ENCODE measurements at places on chromosomes 12 and 14.

GRCh38 chr12:98678946-98679610, 34.0 kb downstream of the APAF1 start:
- DNase-seq: no peak

DNA sequence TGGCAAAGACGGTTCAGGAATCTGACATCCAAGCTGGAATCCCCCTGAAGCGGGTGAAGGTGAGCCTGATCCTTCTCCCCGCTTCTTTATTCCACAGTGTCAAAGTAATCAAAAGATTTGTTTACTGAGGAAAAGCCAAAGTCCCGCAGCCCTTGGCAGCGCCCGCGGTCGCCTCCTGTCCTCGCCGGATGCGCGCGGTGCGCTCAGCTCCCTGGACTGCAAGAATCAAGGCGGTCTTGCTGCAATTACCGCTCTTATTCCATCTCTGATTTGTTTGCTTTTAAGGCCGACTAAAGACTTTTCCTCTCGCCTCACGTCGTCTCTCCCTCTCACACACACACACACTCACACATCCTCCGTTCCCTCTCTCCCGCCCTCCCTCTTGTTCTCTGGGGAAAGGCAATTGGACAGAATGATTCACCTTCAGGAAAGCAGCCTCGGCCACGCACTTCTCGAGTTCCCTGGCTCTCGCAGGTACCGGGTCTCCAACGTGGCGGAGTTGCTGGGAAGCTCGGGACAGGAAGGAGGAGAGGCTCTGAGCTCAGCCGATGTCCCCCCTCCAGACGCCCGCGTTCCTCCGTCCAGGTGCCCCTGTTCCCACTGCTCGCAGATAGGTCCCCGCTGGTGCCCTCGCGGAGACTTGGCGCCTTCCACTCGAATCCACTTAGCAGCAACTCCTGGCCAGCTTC, 68.6 kb upstream of the USP15 start:
- DNase-seq: no peak

- no peak for DNase-seq
Measured at GRCh38 chr12:75874441-75874840, 157.1 kb downstream of the PHLDA1 start.

GRCh38 chr12:116644806-116645205, 85.6 kb downstream of the MAP1LC3B2 start:
- DNase-seq: no peak

DNA sequence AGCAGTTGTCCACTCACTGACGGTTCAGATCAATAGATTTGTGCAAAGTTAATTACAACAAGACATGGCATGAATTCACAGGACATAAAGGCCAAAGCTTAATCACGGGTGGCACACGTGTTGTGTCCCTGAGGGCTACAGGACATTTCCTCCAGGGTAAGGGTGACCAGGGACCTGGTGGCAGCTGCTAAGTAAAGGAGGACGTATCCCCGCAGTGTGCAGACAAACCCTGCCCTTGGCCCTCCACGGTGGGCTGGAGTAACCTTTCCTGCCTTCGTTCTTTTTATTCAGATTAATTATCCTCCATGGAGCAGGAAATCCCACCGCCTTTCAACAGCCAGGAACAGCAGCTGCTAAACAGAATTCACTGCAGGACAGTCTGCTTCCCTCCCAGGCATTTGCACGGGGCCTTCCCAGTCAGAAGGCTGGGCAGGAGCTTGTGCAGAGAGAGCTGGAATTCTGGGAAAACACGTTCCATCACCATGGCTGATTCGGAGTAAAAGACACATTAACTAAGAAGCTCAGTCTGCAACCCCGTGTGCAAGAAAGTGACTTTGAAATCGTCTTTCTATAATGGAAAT, 289.9 kb upstream of the SFSWAP start:
- no peak for DNase-seq

DNA sequence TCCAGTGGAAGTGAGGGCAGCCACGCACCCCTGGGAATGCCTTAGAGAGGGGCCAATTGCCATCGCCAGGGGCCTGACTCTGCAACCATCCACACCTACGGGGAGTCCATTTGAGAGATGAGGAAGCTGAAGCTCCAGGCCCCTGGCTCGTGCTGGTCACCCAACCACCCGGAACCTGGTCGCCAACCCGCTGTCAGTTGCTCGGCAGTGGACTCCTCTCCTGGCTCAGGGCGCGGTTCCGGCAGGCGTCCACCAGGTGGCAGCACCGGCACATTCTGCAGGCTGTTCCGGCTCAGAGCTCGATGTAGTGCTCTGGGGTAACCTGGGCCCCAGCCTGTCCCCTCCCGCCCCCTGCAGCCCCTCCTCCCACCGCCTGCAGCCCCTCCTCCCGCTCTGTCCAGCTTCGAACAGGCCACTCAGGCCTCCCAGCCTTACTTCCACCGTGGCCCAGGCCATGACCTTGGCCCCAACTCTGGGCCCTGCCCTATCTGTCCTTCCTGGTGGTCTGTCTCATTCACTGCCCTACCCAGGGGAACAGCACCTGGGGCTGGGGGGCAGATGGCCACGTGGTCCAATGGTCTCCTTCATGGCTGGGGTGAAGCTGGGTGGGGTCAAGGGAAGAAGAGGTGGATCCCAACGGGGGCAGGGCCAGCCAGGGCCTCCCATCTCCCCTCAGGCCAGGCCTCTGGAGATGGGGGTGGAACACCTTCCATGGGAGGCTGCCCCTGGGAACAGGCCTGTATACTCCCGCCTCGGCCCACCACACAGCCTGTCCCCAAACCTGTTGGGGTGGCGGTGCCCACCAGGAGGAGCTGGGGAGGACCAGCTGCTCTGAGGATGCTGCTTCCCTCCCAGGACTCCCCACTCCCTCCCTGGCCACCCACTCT, 15.7 kb downstream of the SIVA1 start:
- peak; percentile 81 for DNase-seq

GRCh38 chr12:64323476-64324225, 66.9 kb downstream of the C12orf56 start:
- DNase-seq: no peak

DNA sequence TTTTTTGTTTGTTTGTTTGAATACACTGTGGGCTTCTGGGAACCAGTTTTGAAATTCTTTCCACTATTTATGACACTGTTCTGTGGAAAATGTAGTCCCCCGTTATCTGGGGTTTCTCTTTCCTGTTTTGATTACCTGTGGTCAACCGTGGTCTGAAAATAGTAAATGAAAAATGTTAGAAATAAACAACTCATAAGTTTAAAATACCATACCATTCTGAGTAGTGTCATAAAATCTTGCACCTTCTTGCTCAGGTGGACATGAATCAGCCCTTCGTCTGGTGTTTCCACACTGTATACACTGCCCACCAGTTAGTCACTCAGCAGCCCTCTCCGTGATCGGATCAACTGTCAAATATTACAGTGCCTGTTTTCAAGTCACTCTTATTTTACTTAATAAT, 5.1 kb upstream of the PAPOLA start:
- DNase-seq: no peak

DNA sequence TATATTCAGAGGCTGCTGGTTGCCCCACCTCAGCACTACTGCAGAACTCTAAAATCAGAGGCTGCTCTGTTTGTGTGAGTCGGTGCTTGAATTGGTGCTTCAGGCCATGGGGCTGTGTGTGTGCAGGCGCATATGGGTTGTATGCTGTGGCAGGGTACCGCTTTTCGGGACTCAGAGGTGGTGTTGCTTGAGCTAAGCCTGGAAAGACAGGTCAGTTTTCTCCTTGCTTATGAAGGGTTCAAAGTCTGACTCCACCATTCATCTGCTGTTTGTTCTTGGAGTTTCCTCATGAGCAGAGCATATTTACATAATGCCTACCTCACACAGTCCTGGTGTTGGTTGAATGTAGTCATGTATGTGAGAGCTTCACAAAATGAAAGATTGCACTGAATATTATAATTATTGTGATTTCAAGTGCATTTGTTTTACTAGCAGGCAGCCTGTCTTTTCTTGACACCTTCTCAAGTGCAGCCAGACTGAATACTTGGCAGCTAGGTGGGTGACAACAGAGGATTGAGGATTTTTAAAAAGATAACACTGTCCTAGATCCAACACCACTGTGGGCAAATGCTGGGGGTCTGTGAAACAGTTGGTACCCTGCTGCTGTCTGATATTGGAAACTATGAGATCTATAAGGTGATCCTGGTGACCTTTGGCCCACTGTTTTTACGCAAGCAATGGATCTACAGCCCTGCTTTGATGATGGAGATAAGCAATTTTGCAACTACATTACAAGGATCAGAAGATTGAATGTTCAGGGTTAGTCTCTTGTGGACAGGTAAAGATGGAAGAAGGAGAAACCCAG, 1.0 kb upstream of the ANG start:
- DNase-seq: no peak

- DNase-seq: peak; percentile 41
Measured at GRCh38 chr12:46770501-46771183, 55.2 kb downstream of the SLC38A4 start.

DNA sequence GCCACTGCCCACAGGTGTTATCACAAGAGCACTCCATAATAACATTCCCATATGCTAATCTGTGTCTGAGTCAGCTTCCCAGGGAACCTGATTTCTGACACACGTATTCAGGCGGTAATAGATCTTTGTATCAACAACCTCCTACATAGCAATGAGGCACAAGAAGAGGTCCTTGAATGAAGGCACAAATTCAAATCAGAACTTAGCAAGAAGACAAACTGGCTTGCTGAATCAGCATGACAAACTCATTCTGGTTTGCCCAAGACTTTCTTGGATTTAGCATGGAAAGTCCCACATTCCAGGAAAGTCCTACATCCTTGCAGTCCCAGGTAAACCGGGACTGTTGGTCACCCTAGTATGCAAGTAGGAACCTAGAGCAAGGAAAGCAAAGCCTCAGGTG, 33.9 kb upstream of the RNU6-7 start:
- no peak for DNase-seq

DNA sequence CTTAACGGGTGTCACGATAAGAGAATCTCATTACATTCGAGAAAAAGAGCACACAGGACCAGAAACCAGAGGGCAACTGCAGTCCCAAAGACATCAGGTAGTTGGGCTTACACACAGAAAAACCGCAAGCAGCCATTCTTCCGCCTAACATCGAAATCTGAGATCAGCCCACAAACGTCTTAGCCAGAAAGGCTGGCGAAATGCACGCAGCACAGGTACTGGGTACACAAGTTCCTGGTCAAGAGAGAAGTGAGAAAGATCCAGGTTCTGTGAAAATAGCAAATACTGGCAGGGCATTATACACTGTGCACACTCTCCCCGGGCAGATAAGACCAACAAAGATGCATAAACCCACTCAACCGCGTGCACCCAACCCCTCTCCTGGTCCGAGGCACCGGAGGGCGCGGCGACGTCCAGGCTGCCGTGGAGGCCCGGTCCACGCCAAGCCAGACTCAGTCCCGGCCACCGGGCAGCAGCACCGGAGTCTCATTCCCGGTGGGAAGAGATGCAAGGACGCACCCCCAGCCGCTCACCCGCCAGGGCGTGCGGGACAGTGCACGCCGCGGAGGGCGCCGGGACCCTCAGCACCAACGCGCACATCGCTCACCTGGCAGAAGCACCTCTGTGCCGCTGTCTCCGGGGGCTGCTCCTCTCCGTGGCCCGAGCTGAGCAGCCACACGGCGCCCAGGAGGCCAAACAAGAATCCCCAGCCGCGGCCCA, 437 bp downstream of the ERO1A start:
- DNase-seq: peak; percentile 45

DNA sequence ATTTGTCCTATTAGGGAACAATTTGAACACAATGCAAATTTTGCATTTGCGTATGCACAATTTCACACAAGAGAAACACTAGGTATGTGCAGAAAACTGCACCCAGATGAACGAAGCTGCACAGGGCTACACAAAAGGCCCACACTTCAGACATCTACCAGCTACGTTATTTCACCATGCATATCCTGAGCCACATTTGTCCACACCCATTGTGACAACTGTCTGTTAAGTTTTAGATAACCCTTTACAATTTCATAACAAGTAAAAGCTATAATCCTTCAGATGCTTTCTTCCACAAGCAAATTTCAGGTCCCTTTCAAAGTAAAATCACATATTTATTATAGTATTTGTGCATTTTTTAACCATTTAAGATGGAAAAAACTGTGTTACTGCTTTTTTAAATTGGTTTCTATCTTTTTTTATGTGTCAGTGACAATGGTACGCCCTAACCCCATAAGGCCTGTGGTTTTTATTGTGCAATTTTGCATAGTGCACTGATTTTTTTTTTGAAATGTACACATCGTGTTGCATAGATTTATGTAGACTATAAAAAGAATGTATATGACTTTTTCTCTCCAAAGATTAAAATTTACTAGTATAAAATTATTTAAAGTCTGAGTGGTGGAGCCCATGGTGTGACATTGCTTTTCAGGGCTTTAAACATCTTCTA, 87.8 kb upstream of the BTG1 start:
- no peak for DNase-seq

GRCh38 chr12:51890133-51890464, 2.2 kb downstream of the ANKRD33 start:
- DNase-seq: no peak

- DNase-seq: no peak
Measured at GRCh38 chr14:25803386-25804018, 753.6 kb upstream of the STXBP6 start.

DNA sequence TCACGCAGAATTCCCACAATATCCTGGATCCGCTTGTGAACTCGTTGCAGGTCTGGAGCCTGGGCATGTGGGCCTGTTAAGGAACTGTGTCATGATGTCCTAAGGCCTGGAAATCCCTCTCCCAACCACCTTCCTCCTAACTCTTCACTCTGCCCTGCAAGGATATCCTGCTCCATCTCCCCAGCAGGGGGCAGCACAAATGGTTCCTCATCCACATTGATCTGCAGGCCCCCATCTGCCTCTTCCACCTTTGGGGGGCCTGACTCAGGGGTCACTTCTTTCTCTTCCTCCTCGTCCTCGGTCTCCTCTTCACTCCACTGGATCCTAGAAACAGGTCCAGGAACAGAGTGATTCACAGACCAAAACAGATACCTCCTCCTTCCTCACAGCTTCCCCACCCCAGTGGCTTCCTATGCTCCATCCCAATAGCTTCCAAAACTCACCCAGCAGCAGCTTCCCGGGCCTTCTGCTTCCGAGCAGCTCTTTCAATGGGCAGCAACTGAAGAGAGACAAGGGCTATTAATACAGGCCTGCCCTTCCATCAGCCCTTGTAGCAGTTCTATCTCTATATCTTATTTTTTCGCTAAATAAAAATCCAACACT, 4.5 kb downstream of the NOP2 start:
- DNase-seq: no peak

DNA sequence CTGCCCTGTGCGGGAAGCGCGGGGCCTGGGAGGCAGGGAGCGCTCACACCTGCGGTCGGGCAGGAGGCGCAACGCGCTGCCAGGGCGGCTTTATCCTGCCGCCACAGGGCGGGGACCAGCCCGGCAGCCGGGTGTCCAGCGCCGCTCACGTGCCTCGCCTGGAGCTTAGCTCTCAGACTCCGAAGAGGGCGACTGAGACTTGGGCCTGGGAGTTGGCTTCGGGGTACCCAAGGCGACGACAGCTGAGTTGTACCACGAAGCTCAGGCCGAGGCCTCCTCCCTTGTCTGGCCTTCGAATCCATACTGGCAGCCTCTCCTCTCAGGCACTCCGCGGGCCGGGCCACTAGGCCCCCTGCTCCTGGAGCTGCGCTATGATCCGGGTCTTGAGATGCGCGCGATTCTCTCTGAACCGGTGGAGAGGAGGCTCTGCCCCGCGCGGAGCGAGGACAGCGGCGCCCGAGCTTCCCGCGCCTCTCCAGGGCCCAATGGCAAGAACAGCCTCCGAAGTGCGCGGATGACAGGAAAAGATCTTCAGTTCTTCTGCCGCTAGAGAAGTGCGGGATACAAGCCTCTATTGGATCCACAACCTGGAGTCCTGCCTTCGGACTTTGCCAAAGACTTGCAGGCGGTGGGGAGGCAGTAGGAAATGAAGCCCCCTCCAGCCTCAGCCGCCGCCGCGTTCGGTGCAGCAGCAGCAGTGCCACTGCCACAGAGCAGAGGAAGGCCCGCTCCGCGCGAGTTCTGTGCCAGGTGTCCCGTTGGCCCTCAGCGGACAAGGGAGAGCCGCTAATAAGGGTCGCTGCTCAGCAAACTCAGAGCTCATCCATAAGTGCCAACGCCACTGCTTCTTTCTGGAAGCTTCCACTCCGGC, 6.8 kb downstream of the SIX1 start:
- DNase-seq: no peak

All from left kidney (tissue), 8 donors.